ENCODE measurements at places on chromosomes 4 and X.

- DNase-seq, result no peak
Measured at GRCh38 chr4:83113429-83113786, 1.1 kb downstream of the PLAC8 start.

GRCh38 chrX:42107495-42108488, 184.4 kb upstream of the CASK start:
- DNase-seq, result no peak

DNA sequence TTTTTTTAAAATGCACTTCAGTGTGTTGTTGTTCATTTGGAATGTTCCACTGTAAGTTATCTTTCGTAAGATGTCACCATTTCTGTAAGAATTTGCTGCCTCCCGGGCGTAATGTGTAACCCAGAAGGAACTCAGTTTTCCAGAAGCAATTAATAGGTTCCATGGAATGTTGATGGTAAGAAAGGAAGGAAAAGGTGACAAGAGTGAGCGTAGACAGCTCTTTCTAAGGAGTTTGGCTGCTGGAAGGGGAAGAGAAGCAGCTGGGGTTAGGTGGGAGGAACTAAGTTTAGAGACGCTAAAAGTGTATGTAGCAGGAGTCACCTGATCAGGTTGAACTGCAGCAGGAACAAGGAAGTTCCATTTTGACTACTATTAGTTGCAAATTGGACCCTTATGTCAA, 35.9 kb downstream of the PNMA5 start:
- DNase-seq, result no peak

DNA sequence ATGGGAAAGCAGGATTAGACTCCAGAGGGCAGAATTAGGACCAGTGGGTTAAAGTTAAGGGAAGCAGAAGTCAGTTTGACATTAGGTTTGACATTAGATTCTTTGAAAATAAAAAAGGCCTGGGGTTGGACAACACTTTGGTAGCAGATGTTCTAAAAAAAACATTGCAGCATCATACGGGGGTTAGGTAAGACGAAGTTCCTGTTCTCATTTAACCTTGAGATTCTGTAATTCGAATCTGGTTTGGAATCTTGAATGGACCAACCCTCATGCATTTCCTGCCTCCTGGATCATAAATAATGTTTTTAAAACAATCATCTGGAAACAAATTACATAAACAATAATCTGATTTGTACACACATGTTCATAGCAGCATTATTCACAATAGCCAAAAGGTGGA, 181.0 kb downstream of the SHROOM3 start:
- no peak for DNase-seq

GRCh38 chr4:88097781-88098180, 60.7 kb downstream of the ABCG2 start:
- DNase-seq, result no peak

- DNase-seq, result no peak
Measured at GRCh38 chr4:82360298-82361177, 13.3 kb downstream of the HNRNPD start.

- DNase-seq, result peak; percentile 36
Measured at GRCh38 chr4:113394730-113395530, 345.5 kb downstream of the ANK2 start.

DNA sequence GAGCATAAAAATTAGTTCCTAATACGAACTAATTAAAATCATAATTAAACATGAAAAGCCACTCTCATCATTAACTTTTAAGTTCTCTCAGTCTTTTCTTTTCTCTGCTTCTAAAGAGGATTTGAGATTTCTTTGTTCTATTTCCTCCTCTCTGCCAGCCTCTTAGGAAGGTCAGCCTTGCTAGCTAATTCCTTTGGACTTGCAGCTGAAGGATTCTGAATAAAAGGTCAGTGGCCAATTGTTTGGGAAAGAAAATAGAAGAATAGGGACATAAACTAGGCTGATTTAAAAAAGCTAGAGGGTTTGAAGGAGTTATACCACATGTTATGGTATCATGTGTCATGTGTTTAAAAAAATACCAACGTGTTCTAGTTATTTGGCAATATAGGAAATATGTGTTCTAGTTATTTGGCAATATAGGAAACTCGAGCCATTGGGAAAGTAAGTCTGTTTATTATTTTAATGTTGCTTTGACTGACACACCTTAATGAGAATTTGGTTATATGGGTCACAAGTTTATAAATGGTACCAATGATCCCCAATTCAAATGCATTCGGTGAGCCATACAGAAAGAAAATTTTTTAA, 1668.7 kb upstream of the PCDH7 start:
- no peak for DNase-seq

GRCh38 chr4:73538162-73538561, 56.6 kb downstream of the AFM start:
- no peak for DNase-seq

DNA sequence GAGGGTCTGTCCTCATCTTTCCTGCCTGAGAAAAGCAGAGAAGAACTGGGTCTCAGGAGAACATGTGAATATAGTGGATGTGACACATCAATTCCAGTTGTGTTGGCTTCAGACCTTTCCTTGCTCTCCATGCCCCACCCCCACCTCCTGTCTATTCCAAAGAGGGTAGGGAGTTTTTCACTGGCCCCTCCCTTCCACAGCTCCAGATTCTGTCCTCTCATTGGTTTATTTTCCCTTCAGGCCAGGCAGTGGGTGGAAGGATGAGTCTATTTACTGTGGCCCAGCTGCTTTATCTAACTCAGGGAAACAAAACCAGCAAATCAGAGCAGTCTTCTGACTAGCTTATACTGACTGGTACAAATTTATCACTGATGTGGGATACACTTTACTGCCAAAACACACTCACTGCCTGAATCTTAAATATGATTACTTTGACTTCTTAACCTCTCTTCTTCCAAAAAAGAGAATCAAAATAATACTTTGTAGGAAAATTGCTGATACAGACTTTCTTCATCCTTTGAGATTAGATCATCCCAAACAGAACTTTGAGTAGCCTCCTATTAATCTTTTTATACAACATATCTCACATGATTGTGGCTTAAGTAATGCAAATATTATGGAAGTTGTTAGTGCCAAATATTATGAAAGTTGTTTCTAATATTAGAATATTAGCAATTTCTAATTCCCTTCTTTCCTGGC, 221.2 kb downstream of the MID1 start:
- no peak for DNase-seq

GRCh38 chr4:30269850-30270249, 450.3 kb upstream of the PCDH7 start:
- DNase-seq, result no peak

- no peak for DNase-seq
Measured at GRCh38 chr4:146283758-146284651, 69.7 kb downstream of the REELD1 start.
